ENCODE measurements at places on chromosomes 7 and 10.

DNA sequence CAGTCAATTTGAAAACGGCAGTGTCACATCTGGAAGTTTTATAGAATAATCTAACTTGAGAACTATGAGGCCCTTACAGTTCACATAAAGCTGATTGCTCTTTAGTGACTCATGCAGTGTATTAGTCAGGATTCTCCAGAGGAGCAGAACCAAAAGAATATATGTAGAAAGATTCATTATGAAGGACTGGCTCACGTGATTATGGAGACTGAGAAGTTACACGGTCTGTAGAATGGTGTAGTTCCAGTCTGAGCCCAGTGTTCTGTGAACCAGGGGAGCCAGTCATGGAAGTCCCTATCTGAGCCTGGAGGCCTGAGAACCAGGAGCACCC is 21.5 kb downstream of the RBM33 start:
- DNase-seq, result no peak

GRCh38 chr7:3300221-3300650 is 816 bp upstream of the SDK1 start:
- DNase-seq, result no peak

DNA sequence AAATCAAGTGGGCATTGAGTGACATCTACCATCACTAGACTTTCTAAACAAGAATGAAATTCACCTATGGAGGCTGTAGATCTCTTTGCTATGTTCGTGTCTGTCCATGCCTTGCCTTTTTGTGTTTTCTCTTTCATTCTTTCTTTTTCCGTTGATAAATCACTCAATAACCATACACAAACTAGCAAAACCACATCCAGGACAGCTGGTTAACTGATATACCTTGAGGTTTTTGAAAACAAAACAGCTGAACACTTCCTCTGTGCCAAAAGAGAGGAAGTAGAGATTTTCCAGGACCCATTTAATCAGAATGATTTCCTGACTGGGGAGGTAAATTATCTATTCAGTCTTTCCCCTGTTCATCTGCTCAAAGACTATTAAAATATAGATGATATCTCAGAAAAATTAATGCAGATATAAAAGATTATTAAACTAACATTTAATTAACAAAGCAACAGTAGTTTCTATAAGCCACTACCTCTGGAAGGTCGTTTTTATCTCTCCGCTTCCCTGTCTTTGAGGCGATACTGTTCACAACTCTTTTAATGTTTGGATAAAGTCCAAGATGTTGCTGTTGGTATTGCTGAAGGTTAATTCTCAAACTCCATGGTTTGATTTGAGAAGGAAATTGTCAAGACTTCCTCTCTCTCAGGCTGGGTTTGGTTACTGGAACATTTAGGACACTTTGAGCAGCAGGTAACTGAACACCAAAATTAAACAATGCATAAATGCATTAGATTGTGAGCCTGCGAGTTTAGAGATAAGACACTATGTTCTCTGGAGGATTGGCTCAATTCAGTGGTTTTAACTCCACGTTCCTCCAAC is 24.4 kb upstream of the C10orf67 start:
- DNase-seq, result no peak

DNA sequence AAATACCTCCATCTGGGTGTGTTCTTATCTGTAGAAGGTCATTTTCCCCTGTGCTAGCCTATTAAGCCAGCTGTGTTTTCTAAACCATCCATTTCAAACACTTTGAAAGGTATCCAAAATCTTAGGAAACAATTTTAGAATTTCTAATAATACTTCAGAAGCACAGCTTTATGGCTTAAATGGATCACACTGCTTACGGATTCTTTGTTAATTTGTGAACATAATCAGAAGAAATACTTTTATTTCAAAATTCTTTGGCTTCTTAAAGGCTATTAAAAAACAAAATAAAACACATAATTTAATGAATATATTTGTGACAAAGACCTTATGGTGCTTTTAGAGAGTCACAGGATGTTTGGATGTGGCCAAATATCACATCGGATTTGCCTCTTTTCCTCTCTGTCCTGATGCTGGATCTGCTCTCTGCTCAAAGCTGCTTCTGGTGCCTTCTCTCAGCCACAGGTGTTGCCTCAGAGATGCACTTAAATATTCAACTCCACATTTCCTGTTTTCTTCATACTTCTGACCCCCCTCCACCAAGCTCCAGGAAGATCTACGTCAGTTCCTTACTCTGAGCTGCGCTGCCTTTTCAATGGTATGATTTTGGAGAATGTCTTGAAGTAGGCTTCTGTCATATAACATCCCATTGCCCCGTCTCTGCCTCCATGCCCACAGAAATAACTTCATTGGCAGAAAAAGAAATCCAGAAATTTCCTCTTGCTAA is 230.6 kb downstream of the MLLT10 start:
- no peak for DNase-seq

GRCh38 chr10:77309092-77309491 is 328.5 kb downstream of the KCNMA1 start:
- DNase-seq, result no peak

- DNase-seq, result no peak
These were observed 756 bp upstream of the SEC24C start for GRCh38 chr10:73743327-73743904.

DNA sequence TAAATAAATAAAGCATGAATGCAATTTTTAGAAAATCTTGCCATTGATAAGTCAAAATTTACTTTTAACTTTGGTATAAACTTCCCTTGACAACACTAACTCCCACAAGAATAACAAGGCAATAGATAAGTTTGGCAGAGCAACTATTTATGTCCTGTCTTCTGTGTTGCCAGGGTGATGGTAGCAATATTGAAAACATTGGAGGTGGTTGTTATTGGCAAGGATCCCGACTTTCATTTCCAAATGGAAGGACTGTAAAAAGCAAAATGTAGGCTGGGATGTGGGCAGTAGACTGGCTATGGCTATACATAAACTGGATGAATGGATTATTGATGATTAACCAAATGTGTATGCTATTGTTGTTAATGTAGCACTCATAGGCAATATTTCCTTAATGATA is 134.9 kb upstream of the CACNA2D1 start:
- no peak for DNase-seq

- no peak for DNase-seq
These were observed 31.7 kb downstream of the HYAL4 start for GRCh38 chr7:123876557-123877256.

DNA sequence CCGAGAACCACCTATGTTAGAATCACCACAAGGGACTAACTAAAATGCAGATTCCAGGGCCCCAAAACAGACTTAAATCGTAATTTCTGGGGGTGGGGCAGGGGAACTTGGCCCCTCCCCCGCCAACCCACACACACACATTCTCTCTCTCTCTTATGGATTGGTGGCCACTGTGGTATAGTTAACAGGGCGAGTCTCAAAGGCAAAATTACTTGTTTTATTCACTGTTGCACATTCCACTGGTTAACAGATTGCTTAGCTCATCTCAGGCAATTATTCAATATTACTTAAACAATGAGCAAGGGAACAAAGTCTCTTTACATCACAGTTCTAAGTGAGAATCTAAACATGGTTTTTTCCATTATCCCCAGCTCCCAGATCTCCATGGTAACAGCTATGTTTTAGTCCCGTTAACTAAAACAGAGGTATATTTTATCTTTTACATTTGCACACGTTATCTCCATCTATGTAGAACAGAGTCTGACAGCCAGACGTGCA is 38.5 kb downstream of the IGF2BP3 start:
- DNase-seq, result no peak

GRCh38 chr10:34804306-34804705 is 10.8 kb downstream of the PARD3 start:
- no peak for DNase-seq

GRCh38 chr10:82908751-82909150 is 1033.8 kb downstream of the NRG3 start:
- DNase-seq, result no peak

GRCh38 chr7:73901231-73901822 is 40.4 kb downstream of the TMEM270 start:
- no peak for DNase-seq

- no peak for DNase-seq
These were observed 16.2 kb downstream of the PFKFB3 start for GRCh38 chr10:6218692-6219493.

GRCh38 chr10:124378881-124379471 is 39.7 kb downstream of the OAT start:
- DNase-seq, result no peak

DNA sequence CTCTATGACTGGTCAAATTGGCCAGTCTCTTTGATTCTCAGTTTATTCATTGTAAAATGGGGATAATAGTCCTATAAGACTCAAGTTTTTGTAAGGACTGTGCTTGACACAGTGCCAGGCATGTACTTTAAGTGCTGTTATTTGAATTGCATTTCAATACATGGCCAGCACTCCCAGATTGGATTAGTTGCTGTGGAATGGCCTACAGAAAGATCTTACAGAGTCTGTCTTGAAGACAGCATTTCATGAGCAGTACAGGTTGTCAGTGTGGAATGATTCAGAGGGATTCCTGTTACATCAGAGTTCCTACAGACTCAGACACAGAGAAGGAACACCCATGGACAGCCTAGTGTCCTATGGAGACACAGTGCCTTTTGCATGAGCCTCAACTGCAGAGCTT is 238.1 kb upstream of the BMPER start:
- DNase-seq, result no peak

- no peak for DNase-seq
These were observed 972.8 kb downstream of the ANKRD7 start for GRCh38 chr7:119197172-119197876.

DNA sequence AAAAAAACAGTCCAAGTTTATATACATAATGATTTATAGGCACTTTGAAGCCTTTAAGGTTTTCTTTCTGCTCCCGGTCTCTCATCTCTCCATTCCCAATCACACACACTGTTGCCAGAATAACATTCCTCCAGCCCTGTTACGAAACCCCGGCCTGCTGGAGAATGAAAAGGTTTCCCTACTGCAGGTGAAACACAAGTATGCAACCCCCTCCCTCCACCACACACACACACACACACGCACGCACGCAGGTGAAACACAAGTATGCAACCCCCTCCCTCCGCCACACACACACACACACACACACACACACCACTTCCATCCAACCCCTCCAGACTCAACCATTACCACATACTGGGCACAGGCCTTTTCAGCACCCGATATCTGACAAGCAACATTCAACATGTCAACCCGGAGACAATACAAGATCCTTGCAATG is 87.5 kb downstream of the PARD3 start:
- DNase-seq, result no peak

DNA sequence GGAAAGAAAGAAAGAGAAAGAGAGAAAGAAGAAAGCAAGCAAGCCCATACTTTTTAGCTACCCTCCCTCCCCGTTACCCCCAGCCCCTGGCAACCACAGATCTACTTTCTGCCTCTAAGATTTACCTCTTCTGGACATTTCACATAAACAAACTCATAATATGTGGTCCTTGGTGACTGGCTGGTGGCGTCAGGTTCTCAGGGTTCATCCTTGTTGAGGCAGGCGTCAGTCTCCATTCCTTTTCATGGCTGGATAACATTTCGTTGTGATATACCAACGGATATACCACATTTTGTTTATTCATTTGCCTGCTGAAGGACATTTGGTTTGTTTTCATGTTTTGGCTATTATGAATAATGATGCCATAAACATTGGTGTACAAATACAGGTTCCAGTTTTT is 30.5 kb downstream of the CDH23 start:
- no peak for DNase-seq

- no peak for DNase-seq
These were observed 144.4 kb downstream of the CREB5 start for GRCh38 chr7:28556671-28557070.

- DNase-seq, result no peak
These were observed 43.4 kb downstream of the HIPK2 start for GRCh38 chr7:139734395-139734794.

DNA sequence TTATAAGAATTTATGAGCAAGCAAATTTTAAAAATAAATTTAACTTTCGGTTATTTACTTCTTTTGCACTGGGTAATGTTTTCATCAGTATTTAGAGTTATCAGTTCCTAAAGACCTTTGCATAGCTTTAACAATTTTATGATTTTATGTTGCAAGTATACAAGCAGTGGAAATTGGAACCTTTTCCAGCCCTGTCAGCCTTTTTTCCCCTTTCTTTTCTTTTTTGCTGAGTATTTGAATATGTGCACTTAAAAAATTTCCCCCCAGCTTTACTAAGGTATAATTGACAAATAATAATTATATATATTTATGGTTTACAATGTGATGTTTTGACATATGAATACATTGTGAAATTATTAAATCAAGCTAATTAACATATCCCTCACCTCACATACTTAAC is 62.6 kb downstream of the MKLN1 start:
- no peak for DNase-seq

- DNase-seq, result no peak
These were observed 81.4 kb upstream of the PODXL start for GRCh38 chr7:131637859-131638258.

DNA sequence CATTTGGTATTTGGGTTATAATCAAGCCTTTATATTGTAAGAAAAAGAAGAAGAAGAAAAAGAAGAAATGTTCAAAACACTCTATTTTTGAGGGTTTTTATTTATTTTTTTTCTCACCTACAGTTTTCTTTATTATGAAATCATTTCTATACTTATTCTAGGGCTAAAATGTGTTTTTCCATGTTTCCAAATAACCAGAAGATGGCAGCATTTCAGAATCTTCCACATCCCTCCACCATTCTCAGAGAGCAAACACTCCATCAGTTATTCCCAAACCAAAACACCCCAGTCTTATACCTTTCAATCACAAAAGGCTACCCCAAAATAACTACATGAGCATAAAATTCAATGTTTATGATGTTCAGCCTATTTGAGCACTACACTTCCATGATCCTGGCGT is 38.7 kb upstream of the PPP1R17 start:
- DNase-seq, result no peak

GRCh38 chr10:127257395-127257794 is 61.0 kb upstream of the INSYN2A start:
- DNase-seq, result no peak

DNA sequence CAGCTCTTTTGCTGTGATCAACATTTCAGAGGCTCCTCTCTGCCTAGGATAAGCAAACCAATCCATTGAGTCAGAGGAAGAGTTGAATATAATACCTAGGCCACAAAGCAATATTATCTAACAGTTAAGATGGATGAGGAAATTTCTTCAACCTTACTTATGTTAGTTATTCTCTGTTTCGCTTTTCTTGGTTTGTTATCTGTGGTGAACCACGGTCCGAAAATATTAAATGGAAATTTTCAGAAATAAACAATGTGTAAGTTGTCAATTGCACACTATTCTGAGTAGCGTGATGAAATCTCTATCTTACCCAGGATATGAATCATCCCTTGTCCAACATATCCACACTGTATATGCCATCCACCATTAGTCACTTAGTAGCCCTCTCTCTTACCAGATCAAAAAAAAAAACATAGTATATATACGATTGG is 1.5 kb upstream of the HTR7 start:
- no peak for DNase-seq
